ENCODE measurements at places on chromosomes 13 and 19.
A peak's percentile ranks its signal among the peaks of the same experiment; 100 is the strongest.

GRCh38 chr19:52786078-52786463 is 520 bp downstream of the ZNF600 start:
- no peak for DNase-seq

- DNase-seq = peak; percentile 45
These were observed 14.6 kb upstream of the C13orf42 start for GRCh38 chr13:51125495-51126226.

GRCh38 chr13:99199541-99200431 is 868 bp upstream of the UBAC2 start:
- no peak for DNase-seq

- no peak for DNase-seq
These were observed 139.2 kb downstream of the RXFP2 start for GRCh38 chr13:31878495-31878894.

DNA sequence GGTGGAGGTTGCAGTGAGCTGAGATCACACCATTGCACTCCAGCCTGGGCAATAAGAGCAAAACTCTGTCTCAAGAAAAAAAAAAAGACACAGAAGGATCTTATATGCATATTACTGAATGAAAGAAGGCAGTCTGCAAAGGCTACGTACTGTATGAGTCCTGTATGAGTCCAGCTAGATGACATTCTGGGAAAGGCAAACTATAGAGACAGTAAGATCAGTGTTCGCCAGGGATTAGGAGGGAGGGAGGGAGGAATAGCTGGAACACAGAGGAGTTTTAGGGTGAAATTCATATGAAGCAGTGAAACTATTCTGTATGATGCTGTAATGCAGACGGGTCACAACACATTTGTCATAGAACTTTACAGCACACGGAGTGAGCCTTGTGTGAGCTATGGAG is 165.9 kb upstream of the RNF113B start:
- DNase-seq = no peak

DNA sequence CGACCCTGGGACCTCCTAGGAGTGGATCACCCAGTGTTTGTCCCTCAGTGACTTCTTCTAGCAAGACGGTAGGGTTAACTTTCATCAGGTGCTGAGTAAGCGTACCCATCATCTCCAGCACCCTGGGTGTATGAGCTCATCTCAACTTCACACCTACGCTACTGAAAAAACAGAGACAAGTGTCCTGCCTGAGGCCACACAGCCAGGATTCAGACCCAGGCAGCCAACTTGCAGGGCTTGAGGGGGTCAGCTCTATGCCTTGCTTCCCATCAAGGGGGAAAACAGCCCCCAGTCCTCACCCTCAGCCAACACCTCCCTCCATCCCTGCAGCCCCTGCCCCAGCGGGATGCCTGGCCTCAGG is 4.6 kb downstream of the TLE2 start:
- no peak for DNase-seq
